ENCODE measurements at places on chromosomes 12 and 14.

GRCh38 chr12:114165921-114166320 is 199.8 kb upstream of the RBM19 start:
- no peak for DNase-seq

GRCh38 chr14:85527006-85527405 is 2.9 kb upstream of the FLRT2 start:
- no peak for DNase-seq

DNA sequence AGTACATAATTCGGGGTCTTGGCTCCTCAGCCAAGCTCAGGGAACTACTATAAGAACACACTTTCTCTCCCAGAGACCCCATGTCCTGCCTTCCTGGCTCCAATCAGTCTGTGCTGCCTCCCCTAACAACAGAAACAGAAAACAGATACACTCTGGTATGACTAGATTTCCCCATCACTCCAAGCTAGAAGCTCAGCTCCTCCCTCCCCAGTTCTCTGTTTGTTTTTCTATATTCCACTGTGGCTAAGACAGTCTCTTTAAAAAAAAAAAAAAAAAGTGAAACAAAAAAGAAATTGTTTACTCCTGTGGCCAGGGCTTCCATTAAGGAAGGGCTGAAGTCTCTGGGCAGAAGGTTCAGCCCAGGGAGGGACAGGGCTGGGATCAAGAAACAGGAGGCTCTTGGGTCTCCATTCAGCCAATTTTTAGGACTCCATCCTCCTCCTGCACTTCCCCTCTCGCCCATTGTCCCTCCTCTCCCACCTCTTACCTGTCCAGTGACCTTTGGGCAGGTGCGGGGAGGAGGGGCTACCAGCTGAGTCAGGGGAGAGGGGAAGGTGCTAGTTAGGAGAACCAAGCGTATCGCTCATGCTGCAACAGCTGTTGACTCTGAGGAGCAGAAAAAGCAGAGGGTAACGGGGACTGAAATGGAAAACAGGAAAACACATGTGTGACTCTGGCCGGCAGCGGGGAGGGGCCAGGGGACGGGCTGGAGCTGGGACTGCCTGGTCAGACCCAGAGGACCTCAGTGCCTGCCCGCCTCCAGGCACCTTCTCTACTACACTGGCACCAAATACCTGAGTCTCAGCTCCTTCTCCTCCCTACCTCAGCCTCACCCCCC is 4.1 kb upstream of the SLC7A7 start:
- no peak for DNase-seq

DNA sequence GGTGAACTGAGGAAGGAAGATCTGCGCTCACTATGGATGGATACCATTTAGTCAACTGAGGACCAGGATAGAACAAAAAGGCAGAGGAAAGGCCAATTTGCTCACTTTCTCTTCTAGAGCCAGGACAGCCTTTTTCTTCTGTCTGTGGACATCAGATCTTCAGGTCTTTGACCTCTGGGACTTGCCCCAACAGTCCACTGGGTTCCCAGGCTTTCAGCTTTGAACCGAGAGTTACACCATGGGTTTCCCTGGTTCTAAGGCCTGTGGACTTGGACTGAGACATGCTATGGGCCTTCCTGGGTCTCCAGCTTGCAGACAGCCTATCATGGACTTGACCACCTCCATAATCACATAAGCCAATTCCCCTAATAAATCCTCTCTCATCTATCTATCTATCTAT is 232.0 kb downstream of the IPO8 start:
- no peak for DNase-seq

- DNase-seq: no peak
Observed at GRCh38 chr14:101933209-101933608, 31.2 kb upstream of the DYNC1H1 start.

- no peak for DNase-seq
Observed at GRCh38 chr12:6326316-6327228, 15.3 kb downstream of the TNFRSF1A start.

DNA sequence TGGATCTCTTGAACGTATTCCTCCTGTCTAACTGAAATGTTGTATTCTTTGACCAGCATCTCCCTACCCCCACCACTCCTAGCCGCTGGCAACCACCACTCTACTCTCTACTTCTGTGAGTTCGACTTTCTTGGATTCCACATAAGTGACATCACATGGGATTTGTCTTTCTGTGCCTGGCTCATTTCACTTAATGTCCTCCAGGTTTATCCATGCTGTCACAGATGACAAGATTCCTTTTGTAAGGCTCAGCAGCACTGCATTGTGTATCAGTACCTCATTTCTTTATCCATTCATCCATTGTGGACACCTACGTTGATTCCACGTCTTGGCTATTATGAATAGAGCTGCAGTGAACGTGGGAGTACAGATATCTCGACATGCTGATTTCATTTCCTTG is 10.5 kb downstream of the PRKAB1 start:
- DNase-seq: no peak

GRCh38 chr12:86770871-86771270 is 514.7 kb upstream of the MGAT4C start:
- no peak for DNase-seq

DNA sequence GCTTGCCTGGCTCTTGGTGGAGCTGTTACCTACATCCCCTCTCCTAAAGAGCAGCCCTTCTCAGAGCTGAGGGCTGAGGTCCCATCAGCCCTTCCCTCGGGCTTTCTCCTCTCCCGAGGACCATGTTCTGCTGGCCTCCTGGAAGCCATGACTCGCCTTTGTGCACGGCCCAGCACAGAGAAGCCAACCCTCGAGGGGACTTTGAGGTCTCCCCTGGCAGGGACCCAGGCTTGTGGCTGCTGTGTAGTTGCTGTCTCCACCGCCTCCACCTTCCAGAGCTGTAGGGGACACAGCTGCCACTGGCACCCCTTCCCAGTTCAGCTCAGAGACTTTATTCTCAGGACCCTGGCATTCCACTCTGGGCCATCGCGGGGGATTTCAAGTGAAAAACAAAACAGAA is 22.9 kb upstream of the CCND2 start:
- no peak for DNase-seq

DNA sequence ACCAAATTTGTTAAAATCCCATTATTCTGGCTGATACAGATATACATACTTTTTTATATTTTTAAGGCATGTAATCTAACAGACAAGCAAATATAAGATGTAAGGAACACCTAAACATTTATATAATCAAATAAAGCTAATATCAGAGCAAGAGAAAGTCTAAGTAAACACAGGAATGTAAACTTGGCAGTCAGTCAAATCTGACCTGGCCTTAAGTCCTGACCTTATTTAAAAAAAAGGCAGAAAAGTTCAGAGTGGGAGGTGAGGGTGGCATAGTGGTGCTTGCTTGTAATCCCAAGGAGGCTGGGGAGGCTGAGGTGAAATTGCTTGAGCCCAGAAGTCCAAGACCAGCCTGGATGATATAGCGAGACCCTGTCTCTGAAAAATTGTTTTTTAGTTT is 152.6 kb downstream of the DERA start:
- no peak for DNase-seq

DNA sequence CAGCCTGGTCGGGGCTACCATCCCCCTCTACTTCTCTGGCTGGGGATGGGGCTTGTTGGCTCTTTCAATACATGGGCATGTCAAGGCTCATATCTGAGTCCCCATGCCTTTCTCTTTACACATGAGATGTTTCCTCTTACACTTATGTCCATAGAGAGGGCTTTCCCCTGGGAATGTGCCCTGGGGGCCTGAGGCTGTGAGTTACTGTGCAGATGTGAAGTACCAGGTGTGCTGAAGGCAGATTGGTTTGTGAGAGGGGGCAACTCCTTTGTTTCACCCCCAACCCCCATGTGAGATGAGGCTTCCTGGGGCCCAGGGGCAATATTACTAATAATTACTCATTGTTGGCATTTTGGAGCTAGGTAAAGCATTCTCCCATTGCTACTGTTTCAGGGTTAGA is 32.8 kb downstream of the NRXN3 start:
- DNase-seq: no peak

DNA sequence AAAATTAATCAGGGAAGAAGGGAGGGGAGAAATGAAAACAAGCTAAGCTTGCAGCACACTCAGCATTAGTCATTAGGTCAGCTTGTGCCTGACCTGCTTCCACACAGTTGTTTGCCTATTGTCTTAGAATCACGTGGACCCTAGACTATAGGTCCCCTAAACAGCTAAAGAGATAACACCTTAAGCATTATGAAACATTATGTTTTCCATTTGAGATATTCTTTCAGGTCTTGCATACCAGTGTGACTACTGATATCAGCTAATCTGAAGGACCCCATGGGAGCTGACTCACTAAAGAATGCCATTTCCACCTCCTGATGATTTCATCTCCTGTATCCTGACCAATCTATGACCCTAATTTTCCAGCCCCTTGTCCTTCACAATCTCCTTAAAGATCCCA is 154.1 kb upstream of the FUT8 start:
- DNase-seq: no peak

Data from stimulated activated effector memory CD8-positive, alpha-beta T cell treated with anti-CD3 and anti-CD28 coated beads, Interleukin-12 subunit alpha, Interleukin-12 subunit beta, amount 100 ng/mL, for 72 hours (primary cell).